Activated T-cell treated with anti-CD3 and anti-CD28 coated beads, Interleukin-2, amount 50 U/mL, for 24 hours (primary cell): ENCODE measurements at places on chromosomes 11 and 22.

- DNase-seq = peak; percentile 22
Measured at GRCh38 chr22:47193606-47194329, 431.3 kb downstream of the TBC1D22A start.

- DNase-seq = no peak
Measured at GRCh38 chr11:38835966-38836365, 2237.9 kb upstream of the RAG2 start.

GRCh38 chr11:9953994-9954626 is 290.2 kb downstream of the SWAP70 start:
- DNase-seq = no peak

GRCh38 chr11:59801160-59801706 is 9.3 kb downstream of the MRPL16 start:
- DNase-seq = no peak

DNA sequence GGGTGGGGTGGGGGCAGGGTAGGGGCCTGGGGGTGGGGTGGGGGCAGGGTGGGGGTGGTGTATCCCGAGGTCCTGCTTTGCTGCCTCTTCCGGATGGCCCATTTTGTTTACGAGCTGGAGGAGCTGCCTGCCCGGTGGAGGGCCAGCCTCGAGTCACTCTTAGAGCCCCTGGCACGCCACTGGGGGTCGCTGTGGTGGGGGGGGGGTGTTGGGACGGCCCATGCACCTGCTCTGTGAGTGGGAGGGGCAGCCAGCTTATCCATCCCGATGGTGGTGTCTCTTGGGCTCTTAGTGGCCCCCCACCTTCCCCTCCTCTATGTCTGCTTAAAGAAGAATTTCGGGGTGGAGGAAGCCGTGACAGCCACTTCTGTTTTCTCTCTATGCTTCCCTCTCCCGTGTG is 24.6 kb downstream of the MRGPRD start:
- DNase-seq = no peak
